ENCODE measurements at places on chromosomes 4 and X.

DNA sequence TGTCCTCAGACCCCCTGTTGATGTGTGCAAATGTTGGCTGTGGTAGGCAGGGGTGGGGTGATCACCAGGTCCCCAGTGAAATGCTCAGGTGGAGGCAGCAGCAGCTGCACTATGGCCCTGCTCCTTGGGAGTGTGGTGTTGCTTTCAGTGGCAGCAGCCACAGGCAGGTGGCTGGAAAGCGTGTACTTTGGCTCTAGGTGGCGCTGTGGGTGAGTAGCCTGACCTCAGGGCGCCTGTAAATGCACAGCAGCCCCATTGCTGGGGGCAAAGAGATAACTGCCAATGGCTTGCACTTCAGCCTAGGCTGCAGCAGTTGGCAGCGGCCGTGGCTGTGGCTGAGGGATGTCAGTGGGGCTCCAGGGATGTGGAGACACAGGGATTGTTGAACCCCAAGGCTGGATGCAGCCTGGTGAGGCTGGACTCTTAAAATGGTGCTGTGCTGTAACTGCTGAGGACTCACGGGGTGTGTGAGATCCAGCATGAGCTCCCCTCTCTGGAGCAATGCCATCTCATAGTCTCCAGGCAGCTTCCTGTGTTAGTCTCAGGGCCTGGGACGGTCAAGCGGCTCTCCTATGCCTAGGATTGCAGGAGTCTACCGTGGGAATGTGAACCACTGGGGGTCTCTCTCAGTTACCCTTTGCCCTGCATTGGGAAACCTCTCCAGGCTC is 421.7 kb upstream of the HTR2C start:
- no peak for DNase-seq

GRCh38 chr4:175252642-175253041 is 334.5 kb downstream of the ADAM29 start:
- no peak for DNase-seq

GRCh38 chr4:47270201-47270888 is 193.2 kb downstream of the COMMD8 start:
- no peak for DNase-seq

GRCh38 chr4:88054229-88054628 is 46.8 kb downstream of the PKD2 start:
- DNase-seq: no peak

DNA sequence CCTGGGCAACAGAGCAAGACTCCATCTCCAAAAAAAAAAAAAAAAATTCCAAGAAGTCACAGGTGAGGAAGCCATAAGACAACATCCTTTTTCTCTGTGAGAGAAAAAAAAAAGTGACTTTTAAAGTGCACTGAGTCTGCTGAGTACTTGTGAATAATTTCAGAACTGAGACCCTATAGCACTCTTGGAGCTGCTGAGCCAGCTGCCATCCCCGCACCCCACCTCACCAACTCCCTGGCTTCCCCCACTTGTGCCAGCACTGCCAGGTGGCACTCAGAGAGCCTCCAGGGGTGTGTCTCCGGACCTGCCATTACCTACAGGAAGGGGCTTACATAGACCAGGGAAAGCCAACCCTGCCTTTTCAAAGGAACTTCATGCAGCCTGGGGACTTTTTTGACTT is 39.2 kb upstream of the HS3ST1 start:
- no peak for DNase-seq

Data from non-pigmented ciliary epithelial cell (primary cell).